Fibroblast of lung (primary cell): ENCODE measurements at places on chromosomes 3 and 15.

DNA sequence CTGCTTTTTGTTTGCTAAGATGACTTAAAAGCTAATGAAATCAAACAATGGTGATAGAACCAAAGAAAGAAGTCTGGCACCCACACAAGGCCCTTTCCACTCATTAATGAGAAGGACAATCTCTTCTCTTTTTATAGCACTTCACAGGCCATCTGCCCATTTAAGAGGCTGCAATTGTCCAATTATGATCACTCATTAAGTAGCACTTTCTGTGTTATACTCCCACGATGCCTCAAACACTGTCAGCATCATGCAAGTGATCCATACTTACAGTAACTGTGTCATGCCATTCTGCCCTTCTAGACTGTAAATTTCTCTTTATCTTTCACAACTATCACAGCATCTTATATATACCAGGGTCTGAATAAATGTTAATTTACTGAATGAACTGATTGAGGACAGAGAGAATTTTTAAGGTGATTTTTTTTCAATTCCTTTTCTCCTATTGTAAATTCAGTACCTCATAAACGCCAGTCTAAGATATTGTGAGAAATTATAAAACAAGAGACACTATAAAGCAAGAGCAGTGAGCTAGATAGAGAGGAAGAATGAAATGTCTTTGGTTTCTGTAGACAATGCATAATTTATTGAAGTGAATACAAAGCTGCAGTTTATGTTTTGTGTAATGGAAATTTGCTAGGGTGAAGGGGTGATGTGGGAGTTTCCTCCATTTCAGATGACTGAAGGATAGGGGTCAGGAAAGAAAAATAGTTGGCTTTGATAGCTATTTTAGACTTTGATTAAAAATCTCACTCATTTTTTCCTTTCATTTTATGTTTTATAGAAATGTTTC, 17.3 kb downstream of the CD200 start:
- no peaks in the 10 kb centered on the region for H3K27me3 ChIP-seq

DNA sequence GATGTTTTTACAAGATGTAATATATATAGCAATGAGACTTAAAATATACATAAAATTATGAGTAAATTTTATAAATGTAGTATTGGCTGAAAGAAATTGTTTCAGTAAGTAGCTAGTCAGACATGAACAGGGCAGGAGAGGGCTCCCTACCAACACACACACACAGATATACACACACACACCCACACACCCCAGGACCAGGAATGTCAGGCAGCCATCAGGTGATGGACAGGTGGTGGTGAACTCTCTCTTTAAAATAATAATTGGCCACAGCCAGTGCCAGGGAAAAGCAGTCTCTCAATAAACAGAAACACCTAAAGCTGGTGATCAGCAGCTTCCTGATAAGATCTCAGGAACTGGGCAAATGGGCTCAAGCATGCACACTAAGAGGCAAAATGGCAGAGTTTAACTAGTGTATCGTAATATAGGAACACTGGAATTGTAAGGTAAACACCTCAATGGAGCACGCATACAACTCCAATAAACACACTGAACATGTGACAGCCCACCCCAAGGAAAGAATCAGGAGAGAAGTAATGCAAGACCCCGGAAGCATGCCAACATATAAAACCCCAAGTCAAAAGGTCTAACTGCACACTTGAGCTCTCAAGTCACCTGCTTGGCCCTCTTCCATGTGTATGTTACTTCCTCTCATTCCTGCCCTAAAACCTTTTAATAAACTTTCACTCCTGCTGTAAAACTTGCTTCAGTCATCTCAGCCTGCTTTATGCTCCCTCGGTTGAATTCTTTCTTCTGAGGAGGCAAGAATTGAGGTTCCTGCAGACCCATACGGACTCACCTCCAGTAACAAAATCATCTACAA, 1034.1 kb upstream of the SEMA6D start:
- H3K4me3 ChIP-seq, result no peak overlapping the region
- H3K36me3 ChIP-seq, result no peaks in the 10 kb centered on the region
- no peak overlapping the region for H3K27ac ChIP-seq
- DNase-seq, result no peak

- H3K27ac ChIP-seq, result no peak overlapping the region
- no peaks in the 10 kb centered on the region for H3K27me3 ChIP-seq
- no peaks in the 10 kb centered on the region for H3K36me3 ChIP-seq
These were observed 652.3 kb upstream of the KCNMB2 start for GRCh38 chr3:177883957-177884356.

- no peaks in the 10 kb centered on the region for H3K27me3 ChIP-seq
- no peak overlapping the region for H3K4me3 ChIP-seq
- H3K4me1 ChIP-seq, result peaks cover 6% of the 10 kb centered on the region
These were observed 3.8 kb upstream of the TMEM44 start for GRCh38 chr3:194637066-194637465.

- DNase-seq, result no peak
- peaks cover 11% of the 10 kb centered on the region for H3K36me3 ChIP-seq
- no peaks in the 10 kb centered on the region for H3K27me3 ChIP-seq
- H3K27ac ChIP-seq, result peak overlapping the region; percentile 43
These were observed 56.2 kb downstream of the AAGAB start for GRCh38 chr15:67198157-67198754.

- no peak overlapping the region for H3K27ac ChIP-seq
- no peaks in the 10 kb centered on the region for H3K4me1 ChIP-seq
- H3K4me3 ChIP-seq, result no peak overlapping the region
- DNase-seq, result no peak
- no peaks in the 10 kb centered on the region for H3K27me3 ChIP-seq
- no peaks in the 10 kb centered on the region for H3K36me3 ChIP-seq
These were observed 86.5 kb upstream of the FXR1 start for GRCh38 chr3:180825964-180826363.

DNA sequence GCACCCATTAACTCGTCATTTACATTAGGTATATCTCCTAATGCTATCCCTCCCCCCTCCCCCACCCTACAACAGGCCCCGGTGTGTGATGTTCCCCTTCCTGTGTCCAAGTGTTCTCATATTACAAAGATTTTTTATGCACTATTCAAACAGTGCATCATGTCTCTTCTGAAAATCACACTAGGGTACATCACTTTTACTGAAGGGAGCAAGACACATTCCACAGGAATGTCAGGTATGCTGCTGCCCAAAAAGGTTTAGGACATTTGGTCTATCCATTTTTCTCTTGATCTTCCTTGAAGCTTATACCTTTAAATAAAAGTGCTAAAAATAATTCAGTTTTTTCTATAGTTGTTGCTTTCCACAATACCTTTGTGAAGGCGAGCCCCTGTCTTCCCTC, 9.2 kb upstream of the EPHA3 start:
- H3K4me3 ChIP-seq, result no peak overlapping the region
- H3K27ac ChIP-seq, result no peak overlapping the region
- no peaks in the 10 kb centered on the region for H3K27me3 ChIP-seq
- DNase-seq, result peak; percentile 40
- H3K36me3 ChIP-seq, result no peaks in the 10 kb centered on the region

DNA sequence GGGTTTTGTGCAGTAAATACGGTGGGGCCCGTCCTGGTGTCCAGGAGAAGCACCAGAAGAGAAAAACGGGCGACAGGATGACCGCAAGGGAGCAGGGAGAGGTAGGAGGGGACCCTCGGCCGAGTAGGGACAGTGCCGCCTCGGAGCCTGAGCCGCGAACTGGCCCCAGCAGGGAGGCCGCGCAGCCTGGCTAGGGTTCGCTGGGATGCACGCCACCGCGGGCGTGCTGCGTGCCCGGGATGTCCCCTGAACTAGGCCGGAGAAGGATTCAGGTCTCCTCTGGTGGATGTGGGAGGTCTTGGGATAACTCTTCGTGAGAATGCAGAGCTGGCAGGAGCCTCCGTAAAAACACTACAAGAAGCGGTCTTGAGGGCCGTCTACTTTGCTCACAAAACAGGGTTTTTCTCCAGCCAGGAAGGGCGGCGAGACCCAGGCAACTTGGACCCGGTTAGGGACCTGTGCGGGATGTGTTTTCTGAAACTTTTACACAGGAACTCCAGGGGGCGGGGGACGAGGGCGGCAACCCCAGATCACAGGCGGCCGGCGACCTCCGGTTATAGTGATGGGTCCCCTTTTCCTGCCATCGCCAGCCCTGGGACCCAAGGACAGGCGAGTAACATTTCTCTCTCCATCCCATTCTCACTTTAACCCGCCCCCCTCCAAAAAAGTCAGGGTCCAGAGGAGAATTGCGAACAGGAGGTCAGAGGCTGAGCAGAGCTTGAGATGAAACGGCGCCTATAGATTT, 35.5 kb downstream of the NR2F2 start:
- H3K27ac ChIP-seq, result no peak overlapping the region
- no peaks in the 10 kb centered on the region for H3K36me3 ChIP-seq
- H3K27me3 ChIP-seq, result no peaks in the 10 kb centered on the region
- no peaks in the 10 kb centered on the region for H3K4me1 ChIP-seq
- no peak overlapping the region for H3K4me3 ChIP-seq

- H3K36me3 ChIP-seq, result no peaks in the 10 kb centered on the region
- no peak for DNase-seq
- H3K4me3 ChIP-seq, result no peak overlapping the region
- no peaks in the 10 kb centered on the region for H3K4me1 ChIP-seq
These were observed 827.7 kb downstream of the FHIT start for GRCh38 chr3:60423556-60423955.

- H3K4me3 ChIP-seq, result no peak overlapping the region
- no peak overlapping the region for H3K27ac ChIP-seq
- peaks cover 13% of the 10 kb centered on the region for H3K36me3 ChIP-seq
- no peak for DNase-seq
- no peaks in the 10 kb centered on the region for H3K27me3 ChIP-seq
These were observed 19.2 kb downstream of the FYCO1 start for GRCh38 chr3:45976191-45977091.

DNA sequence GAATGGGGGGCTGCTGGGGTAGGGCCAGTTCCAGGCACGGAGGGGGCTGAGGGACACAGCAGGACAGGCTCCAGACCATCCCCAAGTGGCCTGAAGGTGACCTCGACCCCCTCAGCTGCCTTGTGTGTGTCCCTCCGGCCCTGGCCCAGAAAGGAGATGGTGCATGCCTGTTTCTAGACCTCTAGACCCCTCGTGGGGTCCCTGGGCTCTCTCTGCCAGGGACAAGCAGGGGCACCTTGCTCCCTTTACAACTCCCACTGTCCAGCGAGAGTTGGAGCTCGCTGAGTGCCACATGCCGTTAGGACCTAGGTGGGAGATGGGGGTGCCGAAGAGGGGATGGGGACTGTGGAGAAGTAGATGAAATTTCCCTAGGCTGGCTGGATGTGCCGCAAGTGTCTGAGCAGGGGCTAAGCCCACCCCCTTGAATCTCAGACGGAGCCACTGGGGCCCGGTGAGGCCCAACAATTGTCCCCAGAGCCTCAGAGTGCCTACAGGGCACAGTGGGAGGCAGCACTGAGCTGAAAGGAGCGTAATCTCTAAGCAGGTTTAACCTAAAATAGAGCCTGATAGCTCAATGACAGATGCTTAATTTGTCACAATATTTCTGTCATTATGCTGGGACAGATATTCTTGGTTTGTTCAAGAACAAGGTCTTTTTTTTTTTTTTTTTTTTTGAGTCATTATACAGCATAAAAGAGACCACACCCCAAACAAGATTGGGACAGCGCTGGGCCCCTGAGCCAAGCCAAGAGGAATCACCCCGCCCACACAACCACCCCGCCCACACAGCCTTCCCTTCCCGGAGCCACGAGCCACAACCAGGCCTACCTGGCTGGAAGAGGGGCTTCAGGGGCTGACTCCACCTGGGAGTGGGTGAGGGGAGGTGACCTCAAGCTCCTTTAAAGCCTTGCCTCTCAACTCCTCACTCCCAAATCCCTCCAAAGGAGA, 23.6 kb upstream of the KLF13 start:
- DNase-seq, result no peak
- H3K4me1 ChIP-seq, result no peaks in the 10 kb centered on the region
- no peaks in the 10 kb centered on the region for H3K36me3 ChIP-seq

- no peak overlapping the region for H3K27ac ChIP-seq
- no peaks in the 10 kb centered on the region for H3K36me3 ChIP-seq
- H3K4me1 ChIP-seq, result peaks cover 4% of the 10 kb centered on the region
These were observed 17.5 kb downstream of the ALS2CL start for GRCh38 chr3:46675843-46676567.

DNA sequence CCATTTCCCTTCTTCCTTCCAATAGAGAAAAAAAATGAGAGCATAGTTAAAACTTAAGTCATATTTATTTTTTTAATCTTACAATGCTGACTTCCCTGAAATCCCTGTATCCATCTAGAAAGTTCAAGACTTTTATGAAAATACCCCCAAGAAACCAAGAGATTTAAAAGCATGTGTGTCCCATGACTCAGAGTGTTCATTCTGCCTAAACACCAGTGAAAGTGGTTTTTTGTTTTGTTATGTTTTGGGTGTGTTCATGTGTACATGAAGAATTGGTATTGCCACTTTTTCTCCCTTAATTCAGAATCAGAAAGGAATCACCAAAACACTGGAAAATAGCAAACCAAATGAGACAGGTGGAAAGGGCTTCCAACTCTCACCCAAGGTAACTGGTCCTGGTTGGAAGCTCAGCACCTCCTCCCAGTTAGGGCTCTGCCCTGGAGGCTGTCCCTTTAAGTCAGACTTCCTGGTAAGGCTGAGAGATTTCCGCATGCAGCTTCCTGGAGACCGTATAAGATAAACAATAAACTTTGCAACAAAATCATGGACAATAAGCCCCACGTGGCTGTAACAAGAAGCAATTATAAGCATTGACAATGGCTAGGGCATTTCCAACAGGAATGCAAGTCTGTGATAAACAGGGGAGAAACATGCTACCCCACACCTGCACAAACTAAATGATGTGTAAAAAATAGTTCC, 121.9 kb upstream of the ARHGEF3 start:
- peak; percentile 48 for DNase-seq
- no peaks in the 10 kb centered on the region for H3K36me3 ChIP-seq
- no peaks in the 10 kb centered on the region for H3K27me3 ChIP-seq
- H3K4me3 ChIP-seq, result no peak overlapping the region
- no peak overlapping the region for H3K27ac ChIP-seq
- peaks cover 3% of the 10 kb centered on the region for H3K4me1 ChIP-seq
